ENCODE measurements at places on chromosomes 3 and 15.

DNA sequence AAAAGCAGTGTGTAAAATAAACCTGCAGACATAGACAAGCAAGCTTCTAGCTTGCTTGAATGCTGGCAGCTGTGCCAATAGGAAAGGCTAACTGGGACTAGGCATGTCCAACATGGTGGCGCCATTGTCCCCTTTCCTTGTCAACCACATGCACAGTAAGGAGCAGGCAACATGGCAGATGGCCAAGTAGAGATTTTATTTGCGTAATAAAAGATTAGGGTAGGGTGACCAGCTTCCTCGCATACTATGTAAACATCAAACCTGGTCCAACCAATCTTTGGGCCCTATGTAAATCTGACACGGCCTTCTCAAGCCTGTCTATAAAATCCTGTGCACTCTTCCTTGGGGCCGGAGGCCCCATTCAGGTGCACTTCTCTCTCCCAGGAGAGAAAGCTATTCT lies 575.4 kb upstream of the GOLIM4 start:
- DNase-seq, result no peak

DNA sequence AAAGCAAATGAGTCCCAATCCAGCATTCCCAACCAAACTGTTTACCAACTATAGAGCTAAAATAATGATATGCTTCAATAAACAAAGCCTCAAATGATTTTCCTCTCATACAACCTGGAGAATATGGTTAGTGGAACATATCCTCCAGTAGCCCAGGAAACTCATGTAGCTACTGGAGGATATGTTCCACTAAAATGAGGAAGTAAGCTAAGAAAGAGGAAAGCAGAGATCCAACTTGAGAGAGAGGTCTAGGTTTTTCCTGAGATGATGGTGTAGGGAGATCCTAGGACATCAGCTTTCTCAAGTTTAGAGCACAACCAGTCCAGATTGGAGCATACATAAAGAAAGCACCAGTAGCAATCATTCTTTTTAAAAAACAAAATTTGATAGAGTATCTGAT lies 44.6 kb upstream of the SLC4A7 start:
- no peak for DNase-seq

DNA sequence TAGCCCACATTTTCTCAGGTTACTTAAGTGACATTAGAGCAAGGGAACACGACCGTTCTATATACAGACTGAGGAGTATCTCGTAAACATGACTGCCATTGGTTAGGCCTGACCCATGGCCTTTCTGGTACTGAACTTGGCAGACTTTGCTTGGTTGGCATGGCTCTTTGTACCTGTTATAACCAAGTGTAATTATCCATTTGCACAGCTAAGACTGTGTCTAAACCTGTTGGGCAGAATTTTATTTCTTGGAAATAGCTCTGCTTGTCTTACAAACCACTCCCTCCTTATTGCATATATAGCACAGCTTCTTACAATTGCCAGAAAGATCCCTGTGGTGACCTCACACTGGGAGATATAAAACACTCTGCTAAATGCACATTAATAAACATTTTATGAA lies 106.9 kb downstream of the P2RY1 start:
- DNase-seq, result no peak

GRCh38 chr15:75148280-75148679 lies 53.4 kb upstream of the C15orf39 start:
- DNase-seq, result no peak
